GM23338 (cell line): ENCODE measurements at places on chromosomes 5 and 9. TPM values are rescaled to one million over a fixed set of nuclear protein-coding genes. Genes with fewer than 3 reads are reported as not detected.

EGR1 gene
- total RNA-seq: 11.5 and 13.5 TPM in 2 replicates

RNF224 gene
- 0.63 TPM in 1 of 2 replicates, not detected in the other for total RNA-seq

KIF4B gene
- 0.04 TPM in 1 of 2 replicates, not detected in the other for total RNA-seq

ESM1 gene
- total RNA-seq: 0.14 TPM in 1 of 2 replicates, not detected in the other

SLC1A1 gene
- total RNA-seq: 8.2 and 8.8 TPM in 2 replicates
